ENCODE measurements at places on chromosomes 16 and 17.

DNA sequence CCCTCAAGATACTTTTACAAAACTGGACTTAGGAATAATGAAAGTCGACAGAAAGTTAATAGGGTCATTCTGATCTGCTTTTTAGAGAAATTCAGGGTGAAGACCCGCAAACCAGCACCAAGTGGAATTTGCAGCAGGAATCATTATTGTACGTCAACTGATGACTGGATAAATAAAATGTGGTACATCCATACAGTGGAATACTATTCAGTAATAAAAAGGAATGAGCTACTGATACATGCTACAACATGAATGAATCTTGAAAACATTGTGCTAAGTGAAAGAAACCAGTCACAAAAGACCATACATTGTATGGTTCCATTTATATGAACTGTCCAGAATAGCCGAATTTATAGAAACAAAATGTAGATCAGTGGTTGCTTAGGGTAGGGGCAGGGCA lies 83.1 kb downstream of the GNAO1 start:
- DNase-seq = no peak

DNA sequence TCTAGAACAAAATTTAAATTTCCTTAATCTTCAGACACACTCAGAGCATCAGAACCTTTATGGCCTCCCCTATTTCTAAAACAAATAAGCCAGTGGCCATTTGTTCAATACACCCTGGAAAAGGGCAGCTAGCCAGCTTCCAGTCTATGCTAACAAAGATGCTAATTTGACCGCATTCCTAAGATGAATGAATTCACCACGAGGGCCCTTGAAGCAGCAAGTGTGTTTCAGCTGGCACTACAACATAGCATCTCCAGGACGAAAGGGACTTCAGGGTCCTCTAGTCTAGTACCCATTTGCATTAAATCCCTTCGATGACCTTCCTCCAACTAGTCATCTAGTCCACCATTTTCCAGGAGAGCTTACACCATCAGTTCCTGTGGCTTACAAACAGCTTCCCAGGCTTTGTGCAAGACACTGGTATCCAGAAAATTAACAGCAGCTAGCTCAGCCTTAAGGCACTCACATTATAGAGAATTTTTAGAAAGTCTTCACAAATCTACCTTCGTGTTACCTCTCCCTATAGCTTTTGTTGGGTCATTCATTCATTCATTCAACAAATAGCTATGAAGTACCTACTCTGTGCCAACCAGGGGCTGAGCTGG lies 10.9 kb downstream of the KRT37 start:
- DNase-seq = no peak

GRCh38 chr17:78510141-78511075 lies 66.8 kb downstream of the DNAH17 start:
- DNase-seq = peak; percentile 38

DNA sequence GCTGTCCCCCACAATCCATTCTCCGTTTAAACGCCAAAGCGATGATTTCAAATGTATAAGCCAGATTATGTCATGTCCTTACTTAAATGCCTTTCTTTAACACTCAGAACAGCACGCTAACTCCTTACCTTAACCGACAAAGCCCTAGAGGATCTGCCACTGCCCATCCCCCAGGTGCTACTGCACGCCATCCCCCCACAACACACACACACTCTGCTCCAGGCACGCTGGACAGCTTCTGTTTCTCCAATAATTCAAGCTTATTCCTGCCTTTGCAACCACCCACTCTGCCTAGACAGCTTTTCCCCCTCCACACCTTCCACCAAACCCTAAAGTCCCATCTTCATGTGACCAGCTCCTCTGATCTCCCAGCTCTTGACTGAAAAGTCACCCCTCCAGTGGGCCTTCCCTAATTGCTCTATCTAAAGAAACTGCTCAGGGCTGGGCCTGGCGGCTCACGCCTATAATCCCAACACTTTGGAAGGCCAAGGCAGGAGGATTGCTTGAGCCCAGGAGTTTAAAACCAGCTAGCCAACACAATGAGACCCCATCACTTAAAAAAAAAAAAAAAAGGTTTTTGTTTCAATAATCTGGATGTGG lies 38.9 kb upstream of the RPL38 start:
- no peak for DNase-seq

DNA sequence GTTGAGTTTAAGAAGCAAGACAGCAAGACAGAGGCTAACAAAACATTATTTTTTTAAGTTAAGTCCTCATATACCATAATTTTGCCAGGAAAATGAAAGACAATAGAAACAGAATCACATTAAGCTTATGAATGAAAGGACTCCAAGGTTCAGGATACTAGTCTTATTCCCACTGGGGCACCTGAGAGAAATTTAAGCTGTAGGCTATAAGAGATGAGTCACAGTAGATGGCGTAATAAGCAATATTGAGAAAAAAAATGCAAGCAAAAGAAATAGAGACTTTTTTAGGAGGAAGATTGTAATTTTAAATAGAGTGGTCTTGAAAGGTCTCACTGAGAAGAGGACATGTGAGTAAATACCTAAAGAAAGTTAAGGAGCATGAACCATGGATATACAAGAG lies 57.1 kb upstream of the KIF2B start:
- DNase-seq = no peak
